ENCODE measurements at places on chromosomes 2 and 18.

DNA sequence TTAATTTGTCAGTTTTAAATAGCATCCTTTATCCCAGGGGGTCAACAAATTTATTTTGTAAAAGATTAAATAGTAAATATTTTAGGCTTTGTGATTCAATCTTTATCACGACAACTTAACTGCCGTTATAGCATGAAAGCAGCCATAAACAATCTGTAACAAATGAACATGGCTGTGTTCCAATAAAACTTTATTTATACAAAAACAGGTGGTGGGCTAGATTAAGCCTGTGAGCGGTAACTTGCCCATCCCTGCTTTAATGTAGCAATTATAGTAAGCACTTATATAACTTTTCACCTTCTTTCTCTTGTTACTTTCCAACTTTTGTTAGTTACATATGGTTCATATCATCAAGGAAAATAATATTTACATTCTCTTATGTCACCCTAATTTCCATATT lies 121.9 kb downstream of the ATL2 start:
- no peak for DNase-seq

- no peak for DNase-seq
Observed at GRCh38 chr2:96157649-96158553, 12.7 kb upstream of the DUSP2 start.

DNA sequence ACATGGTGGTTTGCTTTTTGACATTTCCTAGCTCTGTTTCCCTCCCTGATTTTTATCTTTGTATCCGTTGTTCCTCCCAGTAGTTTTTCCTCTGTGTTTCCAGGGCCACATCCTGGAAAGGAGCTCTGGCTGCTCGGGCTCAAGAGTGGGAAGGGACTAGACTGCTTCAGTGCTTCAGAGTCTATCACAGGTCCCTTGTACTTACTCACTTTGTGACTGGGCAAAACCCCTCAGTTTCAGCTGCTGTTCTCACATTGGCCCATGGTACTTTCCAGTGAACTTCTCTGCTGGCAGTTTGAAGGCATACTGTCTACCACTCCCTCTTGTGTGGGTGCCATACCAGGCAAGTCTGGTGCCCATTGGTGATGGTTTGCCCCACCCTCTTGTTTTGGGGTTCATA lies 7.5 kb upstream of the STAMBP start:
- no peak for DNase-seq

DNA sequence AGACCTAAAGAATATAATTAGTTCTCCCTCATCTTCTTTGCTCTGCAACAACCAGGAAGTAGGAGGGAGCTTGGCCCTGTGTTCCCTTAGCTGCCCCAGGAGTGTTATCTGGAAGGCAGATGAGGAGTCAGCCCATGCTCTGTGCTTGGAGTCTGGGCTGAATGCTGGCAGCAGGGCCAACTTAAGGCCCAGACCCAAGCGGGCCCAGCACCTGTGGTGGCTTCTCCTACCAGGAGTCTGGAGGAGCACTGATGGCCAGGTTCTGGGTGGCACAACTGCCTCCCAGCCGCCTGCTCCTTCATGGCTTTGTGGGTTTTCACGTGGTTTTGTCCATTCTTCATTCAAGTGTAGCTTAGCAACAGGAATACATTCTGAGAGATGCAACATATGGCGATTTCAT lies 1910.7 kb upstream of the LRRTM1 start:
- no peak for DNase-seq

GRCh38 chr2:134089454-134089853 lies 164.4 kb upstream of the MGAT5 start:
- no peak for DNase-seq

DNA sequence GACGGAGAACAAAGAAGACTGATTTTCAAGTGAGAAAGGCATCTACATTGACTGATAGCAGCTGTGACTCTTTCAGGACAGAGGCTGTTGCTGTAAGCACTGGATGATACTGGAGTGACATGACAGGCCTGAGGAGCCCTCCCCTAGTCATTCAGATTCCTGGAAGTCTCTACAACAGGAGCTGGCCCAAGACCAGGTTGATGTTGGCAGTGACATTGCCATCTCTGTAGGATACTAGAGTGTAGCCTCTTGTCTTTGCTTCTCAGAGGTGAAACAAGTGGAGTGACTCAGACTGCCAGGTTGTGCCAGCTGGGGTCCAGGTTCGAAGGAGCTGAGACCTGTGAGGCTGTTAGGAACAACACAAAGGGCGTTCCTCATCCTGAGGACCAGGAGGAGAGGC lies 44.7 kb upstream of the SH3RF3 start:
- no peak for DNase-seq

GRCh38 chr2:47217277-47217676 lies 62.2 kb upstream of the STPG4 start:
- DNase-seq = no peak

DNA sequence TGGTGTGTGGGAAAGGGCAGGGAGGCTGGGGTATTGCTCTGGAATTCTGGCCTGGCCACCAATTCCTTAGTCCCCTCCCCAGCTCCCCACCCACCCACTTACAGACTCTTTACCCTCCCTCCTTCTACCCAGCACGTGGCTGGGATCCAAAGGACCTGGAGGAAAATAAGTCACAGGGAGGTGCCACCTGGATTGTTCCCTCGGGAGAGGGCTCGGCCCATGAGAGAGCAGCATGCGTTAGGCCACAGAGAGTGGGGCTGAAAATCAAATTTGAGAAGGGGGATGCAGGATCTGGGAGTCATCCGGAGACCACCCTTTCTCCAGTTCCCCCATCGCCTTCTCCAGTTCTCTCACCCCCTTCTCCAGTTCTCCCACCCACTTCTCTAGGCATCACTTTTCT lies 3.0 kb downstream of the ASPRV1 start:
- DNase-seq = no peak

- DNase-seq = no peak
Observed at GRCh38 chr18:59918320-59918755, 18.5 kb downstream of the PMAIP1 start.

DNA sequence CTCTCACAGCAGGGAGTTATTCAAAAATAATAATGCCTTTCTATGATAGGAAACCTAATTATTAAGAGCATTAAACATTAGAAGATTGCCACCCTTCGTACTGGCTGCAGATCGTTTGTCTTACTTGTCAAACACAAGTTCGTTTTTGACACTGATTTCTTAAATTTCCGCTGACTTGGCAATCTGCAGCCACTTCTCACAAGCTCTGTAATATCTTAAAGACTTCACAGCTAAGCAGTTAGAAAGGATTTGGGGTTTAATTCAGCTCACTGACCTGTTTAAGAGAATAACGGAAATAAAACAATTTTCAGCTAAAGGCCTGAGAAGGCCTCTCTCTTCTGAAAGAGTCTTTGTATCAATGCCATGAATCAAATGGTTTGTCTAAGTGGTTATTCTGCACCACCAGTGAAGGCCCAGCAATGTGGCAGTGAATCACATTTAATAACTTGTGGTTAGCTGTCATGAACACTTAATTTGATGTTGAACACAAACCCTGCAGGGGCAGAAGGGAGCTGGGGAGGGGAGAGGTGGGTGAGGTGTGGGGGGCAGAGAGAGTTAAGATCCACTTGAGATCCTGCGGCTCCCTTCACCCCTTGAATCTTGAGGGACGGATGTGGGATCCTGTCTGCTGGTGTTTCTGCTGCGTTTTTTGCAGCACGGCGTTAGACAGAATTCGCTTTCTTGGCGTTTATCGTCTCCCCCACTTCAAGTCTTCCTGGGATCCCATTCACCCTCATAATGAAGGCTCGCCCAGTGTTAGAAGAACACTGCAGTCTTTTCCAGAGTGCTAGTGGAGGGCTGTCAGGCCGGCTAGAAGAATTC lies 145.4 kb upstream of the SATB2 start:
- no peak for DNase-seq

GRCh38 chr2:120876526-120877280 lies 141.0 kb downstream of the GLI2 start:
- DNase-seq = no peak

GRCh38 chr2:26471766-26472706 lies 5.9 kb downstream of the OTOF start:
- no peak for DNase-seq

DNA sequence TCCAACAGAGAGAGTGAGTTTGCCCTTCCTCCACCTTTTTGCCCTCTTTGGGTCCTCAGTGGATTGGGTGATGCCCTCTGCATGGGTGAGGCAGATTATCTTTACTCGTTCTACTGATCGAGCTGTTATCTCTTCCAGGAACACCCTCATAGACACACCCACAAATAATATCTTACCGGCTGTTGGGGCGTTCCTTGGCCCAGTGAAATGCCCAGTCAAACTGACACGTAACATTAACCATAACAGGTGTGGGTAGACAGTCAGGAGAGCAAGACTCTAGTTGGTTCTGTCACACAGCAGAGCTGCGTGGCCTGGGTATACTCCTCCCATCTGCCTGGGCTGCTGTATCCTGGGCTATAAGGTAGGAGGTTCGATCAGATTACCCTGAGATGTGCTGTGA lies 144.1 kb downstream of the AGAP1 start:
- DNase-seq = no peak

DNA sequence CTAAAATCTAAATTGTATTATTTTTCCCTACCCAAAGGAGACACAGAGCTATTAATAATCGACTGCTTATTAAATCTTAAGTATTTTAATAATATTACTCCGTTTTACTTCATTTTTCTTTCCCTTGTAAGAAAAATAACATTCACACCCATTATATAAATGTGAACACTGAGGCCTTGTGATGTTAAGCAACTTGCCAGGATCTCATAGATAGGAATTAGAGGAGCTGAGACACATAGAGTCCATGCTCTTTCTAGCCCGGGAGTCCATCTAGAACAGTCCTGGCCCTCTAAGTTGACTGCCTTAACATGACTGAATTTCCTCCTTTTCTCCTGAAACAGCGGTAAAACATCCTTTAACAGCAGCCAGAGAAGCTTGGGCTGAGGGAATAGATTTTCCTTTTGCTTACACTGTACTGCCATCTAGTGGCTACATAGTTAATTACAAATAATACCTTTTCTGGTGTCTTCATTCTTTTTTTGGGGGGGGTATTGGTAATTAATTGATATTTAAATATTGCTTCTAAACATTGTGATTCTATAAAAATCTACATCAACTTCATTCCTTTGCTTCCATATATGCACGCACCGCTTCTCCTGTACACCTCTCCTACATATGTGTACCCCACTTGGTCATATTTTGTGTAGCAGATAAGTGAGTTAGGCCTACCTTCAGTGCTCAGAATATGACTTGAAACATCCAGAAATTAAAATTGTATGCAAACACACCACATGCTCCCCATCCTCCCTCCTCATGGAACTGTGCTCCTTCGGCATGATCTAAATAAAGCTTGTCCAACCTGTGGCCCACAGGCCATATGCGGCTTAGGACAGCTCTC lies 125.8 kb upstream of the HNMT start:
- no peak for DNase-seq

GRCh38 chr2:161316701-161317100 lies 8.5 kb downstream of the PSMD14 start:
- DNase-seq = no peak

- DNase-seq = no peak
Observed at GRCh38 chr2:30217644-30218337, 13.5 kb upstream of the LBH start.

DNA sequence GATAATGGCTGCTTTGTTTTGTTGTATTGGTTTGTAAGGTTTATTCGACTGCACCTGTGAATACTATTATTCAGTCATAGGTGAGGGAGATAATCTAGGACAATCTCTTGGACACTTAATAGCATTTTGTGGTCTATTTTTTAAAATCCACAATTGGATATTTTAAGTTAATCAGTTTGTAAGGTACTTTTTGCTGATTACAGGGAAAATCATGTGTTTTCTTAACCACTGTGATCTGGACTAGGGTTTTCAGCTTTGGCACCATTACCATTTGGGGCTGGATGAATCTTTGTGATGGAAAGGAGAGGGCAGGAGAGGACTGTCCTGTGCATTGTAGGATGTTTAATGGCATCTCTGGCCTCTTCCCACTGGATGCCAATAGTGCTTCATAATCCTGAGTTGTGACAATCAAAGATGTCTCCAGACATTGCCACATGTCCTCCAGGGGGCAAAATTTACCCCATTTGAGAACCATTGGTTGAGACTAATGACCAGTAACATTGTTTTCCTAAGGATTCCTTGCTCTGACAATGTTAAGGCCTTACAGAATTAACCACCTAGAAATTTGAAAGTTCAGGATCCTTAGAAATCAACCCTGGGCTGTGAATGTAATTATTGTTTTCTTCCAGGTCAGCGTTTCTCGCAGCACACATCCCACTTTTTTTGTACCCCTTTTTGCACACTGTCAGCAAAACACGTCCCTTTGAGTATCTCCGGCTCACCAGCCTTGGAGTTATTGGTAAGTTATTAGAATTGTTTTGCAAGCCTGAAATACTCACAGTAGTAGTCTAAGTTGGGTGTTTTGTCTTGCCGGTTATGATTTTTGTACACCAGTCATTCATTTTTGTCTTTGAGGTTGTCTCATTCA lies 15.6 kb downstream of the CNOT9 start:
- no peak for DNase-seq

DNA sequence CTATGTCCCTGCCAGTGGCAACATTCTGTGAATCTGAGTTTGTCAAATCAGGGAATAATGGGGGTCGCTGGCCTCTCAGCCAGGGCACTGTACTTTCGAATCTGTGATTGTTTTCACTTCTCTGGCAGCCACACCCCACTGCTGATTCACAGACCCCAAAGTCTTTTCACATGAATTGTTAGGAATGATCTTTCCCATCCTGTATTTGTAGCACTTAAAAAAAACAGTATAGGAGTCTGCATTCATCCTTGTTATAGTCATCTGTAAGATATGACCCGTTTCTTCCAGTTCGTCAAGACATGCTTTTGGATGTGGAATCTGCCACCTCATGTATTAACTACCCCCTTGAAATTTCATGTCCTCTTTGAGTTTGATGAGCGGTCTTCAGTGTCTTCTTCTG lies 928 bp downstream of the NAGK start:
- DNase-seq = no peak

DNA sequence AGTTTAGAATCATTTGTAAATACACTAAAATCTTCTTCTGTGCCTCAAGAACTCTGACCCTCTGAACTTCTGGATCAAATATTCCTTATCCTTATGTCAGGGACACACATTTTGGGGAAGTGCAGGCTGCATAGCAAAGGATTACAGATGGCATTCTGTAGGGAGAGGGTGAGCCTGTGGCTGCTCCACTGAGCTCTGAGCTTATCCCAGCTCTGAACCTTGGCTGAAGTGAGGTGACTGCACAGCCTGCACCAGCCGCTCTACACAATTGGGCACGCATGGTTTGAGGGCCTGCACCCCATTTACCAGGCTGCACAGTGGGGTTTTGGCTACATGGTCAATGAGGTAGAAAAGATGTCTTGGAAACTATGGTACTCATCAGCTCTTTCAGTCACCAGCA lies 251.6 kb downstream of the GALR1 start:
- DNase-seq = no peak

DNA sequence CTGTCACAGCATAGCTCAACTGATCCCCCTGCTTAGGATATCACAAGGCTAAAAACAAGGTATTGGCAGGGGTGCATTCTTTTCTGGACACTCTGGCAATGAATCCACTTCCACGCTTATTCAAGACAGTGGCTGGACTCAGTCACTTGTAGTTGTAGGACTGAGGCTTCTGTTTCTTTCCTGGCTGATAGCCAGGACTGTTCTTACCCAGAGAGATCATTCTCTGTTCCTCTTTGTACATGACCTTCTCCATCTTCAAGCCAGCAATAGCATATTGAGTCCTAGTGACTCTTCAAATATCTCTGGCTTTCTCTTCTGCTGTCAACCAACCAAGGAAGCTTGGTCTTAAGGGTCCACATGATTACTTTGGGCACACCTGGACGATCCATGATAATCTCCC lies 241.3 kb downstream of the RBM43 start:
- no peak for DNase-seq

Measured in cortex of kidney (tissue), 1 donor.